Karpas-422 (cell line): ENCODE measurements at places on chromosomes 12 and 14. TPM values are rescaled to one million over a fixed set of nuclear protein-coding genes. Genes with fewer than 3 reads are reported as not detected.
A peak's percentile ranks its signal among the peaks of the same experiment; 100 is the strongest.

DNA sequence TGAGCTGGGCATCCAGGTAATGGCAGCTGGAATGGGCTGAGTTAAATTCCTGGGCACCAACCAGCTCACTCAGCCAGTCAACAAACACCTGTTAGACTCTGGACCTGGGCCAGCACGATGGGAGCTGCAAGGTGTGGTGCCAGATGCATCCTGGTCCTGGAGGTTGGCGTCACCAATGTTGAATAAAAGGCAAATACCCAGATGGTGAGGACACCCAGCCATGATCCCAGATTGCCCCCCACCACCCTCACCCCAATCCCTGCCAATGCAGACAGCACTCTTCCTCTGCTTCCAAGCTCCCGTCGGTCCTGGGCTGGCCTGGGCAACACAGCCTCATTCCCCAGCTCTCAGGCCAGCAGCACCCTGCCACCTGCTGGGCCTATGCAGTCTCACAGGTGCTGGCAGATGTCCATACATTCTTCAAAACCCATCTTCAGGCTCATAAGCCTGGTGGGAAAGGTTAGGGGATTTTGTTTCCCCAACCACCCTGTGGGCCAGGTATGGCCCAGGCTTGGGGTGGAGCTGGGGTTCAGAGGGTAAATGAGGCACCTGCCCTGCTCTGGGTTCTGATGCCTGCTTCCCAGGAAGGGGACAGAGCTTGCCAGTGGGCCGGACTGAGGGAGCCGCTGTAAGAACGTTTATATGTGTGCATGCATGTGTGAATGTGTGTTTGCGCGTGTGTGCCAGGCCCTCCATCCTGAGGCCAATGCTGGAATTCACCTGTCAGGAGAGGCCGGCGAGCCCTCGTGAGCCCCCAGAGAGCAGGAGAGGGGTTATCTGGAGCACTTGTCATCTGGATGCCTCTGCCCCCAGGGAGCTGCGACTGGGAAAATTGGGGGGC, 58.0 kb downstream of the LGMN start:
- no peaks in the 10 kb centered on the region for H3K4me1 ChIP-seq
- H3K4me3 ChIP-seq: no peak overlapping the region

DNA sequence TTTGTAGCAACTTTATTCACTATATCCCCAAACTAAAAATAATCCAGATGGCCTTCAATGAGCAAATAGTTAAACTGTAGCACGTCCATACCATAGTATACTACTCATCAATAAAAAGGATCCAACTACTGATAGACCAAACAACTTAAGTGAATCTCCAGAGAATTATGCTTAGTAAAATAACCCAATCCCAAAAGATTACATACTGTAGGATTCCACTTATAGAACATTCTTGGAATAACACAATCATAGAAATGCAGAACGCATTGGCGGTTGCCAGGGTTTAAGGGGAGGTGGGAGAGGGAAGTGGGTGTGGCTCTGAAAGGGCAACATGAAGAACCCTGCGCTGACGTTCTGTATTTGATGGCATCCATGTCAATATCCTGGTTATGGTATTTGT, 28.6 kb downstream of the SNRPF start:
- H3K27me3 ChIP-seq: no peaks in the 10 kb centered on the region
- H3K4me3 ChIP-seq: no peak overlapping the region
- no peak for DNase-seq
- H3K36me3 ChIP-seq: no peaks in the 10 kb centered on the region
- peaks cover 3% of the 10 kb centered on the region; the same call in 1 of the 2 replicates for H3K4me1 ChIP-seq
- H3K27ac ChIP-seq: no peak overlapping the region

- H3K27me3 ChIP-seq: no peaks in the 10 kb centered on the region
- no peaks in the 10 kb centered on the region for H3K36me3 ChIP-seq
- H3K27ac ChIP-seq: no peak overlapping the region
- no peak for DNase-seq
- no peaks in the 10 kb centered on the region for H3K4me1 ChIP-seq
Measured at GRCh38 chr14:24948261-24948847, 101.6 kb downstream of the STXBP6 start.

Gene ADAM21
- 0.56 TPM in 1 of 2 replicates, not detected in the other for total RNA-seq

Gene SLC10A1
- not detected in 2 replicates for total RNA-seq

DNA sequence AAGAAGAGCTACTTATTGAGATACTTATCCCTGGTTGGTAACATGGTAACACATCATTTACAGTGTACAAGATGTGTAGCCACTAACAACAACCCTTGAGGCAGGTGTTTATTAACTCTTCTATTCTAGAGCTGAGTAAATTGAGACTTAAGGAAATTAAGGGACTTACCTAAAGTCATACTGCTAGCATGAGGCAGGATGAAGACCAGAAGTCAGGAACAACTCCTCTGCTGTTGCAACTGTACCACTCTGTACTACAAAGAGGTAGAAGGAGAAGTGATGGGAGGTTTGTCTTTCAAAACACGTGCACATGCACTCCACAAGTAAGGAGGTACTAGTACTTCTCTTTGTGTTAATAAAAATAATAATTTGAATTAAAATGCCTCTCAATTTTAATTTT, 79.9 kb downstream of the LLPH start:
- H3K4me3 ChIP-seq: no peak overlapping the region
- no peak for DNase-seq
- H3K4me1 ChIP-seq: no peaks in the 10 kb centered on the region
- H3K27ac ChIP-seq: no peak overlapping the region
- no peaks in the 10 kb centered on the region; the same call in 1 of the 2 replicates for H3K27me3 ChIP-seq

Gene PLEKHD1
- total RNA-seq: 0.41 TPM in 1 of 2 replicates, not detected in the other

- H3K4me3 ChIP-seq: no peak overlapping the region
- no peak overlapping the region for H3K27ac ChIP-seq
- H3K36me3 ChIP-seq: no peaks in the 10 kb centered on the region
- H3K27me3 ChIP-seq: no peaks in the 10 kb centered on the region
- no peak for DNase-seq
Measured at GRCh38 chr12:109467978-109468676, 9.0 kb downstream of the KCTD10 start.

Gene NEK9
- 103 and 179 TPM in 2 replicates for total RNA-seq

Gene LTB4R2
- total RNA-seq: 12.9 and 41.5 TPM in 2 replicates

DNA sequence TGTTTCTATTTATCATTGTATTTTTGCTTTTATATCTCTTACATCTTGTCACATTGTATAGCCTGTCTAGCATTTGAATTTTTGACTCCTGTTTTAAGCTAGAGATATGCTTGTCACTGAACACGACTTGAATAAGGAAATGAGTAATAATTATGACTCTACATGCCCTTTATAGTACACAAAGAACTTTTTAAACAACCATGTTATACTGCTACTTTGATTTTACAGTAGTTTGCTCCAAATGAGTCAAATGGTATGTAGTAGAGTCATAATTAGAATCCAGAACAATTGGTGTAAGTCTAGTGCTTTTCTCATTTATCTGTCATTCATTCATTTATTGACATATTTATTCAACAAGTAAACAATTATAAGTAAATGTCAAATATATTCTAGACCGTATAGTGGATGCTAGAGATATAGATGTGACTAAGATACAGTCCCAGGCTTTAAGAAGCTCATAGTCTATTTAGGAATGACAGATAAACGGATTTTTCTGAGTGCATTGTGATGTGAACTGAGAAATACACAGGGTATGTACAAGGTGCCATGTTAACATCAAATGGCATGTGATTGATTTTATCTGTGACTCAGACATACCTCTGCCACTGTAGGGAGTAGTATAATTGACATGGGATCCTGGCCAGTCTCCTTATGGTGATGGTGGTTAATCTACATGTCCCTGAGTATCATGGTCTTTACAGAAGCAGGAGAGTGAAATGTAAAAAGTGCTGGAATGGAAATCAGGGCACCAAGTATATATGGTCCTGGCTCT, 799.7 kb downstream of the DIO2 start:
- H3K4me3 ChIP-seq: no peak overlapping the region
- H3K4me1 ChIP-seq: no peaks in the 10 kb centered on the region
- no peak for DNase-seq

DNA sequence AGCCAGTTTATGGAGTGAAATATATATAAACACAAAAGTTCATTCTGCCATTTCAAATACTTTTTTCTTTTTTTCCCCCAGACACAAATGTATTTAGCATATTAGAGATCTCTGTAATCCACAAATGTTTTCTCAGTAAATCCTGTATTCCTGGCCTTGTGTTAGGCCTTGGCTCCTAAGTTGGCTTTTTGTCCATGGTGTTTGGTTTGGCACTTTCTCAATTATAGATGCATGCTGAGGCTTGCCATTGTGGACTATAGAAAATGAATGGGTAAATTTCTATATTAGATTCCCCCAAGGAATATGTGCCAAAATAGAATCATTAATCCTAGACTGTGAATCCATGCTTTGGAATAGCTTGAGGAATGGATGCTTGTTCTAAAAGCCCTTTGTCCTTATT, 17.0 kb downstream of the RIC8B start:
- H3K4me3 ChIP-seq: no peak overlapping the region
- H3K36me3 ChIP-seq: no peaks in the 10 kb centered on the region
- no peaks in the 10 kb centered on the region for H3K27me3 ChIP-seq
- H3K4me1 ChIP-seq: peaks cover 6% of the 10 kb centered on the region
- H3K27ac ChIP-seq: no peak overlapping the region

DNA sequence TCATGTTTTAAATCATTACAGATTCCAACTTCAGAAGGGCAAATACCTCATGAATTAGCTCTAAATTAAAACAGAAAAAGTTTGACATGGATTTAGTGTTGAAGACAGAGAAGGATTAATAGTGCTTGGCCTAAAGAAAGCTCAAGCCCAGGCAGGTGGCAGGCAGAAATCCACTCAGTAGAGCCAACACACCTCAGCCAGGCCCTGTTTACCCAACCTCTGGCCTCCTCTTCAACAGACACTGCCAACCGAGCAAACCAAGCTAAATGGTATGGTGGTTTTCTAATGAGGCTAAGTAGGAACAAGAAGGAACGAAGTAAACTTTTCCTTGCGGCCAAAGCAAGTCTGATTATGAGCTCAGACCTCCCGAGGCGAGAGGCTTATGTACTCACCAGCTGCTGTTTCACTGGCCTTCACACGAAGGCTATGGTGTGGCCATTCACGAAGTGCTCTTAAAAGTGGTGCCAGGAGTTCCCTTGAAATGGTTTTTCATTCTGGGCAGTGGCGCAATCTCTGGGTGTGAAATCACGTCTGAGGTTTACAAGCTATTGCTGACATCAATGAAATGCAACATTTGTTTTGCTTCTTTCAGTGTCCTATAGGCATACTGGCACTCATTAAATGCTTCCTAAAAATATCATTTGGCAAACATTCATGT, 124.1 kb upstream of the LGR5 start:
- H3K36me3 ChIP-seq: no peaks in the 10 kb centered on the region
- H3K27ac ChIP-seq: no peak overlapping the region

DNA sequence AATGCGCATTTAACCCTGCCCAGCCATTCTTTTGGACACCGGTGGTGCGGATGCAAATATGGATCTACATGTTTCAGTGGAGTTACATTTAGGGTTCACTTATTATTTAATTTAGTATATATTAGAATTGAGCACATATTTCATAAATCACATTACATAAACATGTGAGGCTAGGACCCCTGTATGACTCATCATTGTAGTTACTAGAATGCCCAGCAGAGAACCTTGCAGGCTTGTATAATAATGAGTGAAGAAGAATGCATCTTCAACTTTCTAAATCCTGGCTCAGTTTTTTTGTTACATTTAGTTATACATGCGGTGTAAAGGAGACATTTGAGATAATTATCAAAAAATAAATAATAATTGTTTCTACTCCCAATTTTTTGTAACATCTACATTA, 369.0 kb downstream of the ATP23 start:
- H3K36me3 ChIP-seq: no peaks in the 10 kb centered on the region
- H3K27me3 ChIP-seq: no peaks in the 10 kb centered on the region
- no peak for DNase-seq
- H3K4me3 ChIP-seq: no peak overlapping the region

- H3K4me3 ChIP-seq: no peak overlapping the region
- no peaks in the 10 kb centered on the region for H3K4me1 ChIP-seq
- no peaks in the 10 kb centered on the region for H3K27me3 ChIP-seq
- H3K27ac ChIP-seq: no peak overlapping the region
- no peaks in the 10 kb centered on the region for H3K36me3 ChIP-seq
Measured at GRCh38 chr12:81597928-81598604, 161.1 kb downstream of the PPFIA2 start.

GRCh38 chr12:22048351-22049041, 2.5 kb downstream of the CMAS start:
- H3K27me3 ChIP-seq: no peaks in the 10 kb centered on the region
- peak overlapping the region; percentile 89; the same call in 1 of the 2 replicates for H3K4me3 ChIP-seq
- H3K4me1 ChIP-seq: peaks cover 12% of the 10 kb centered on the region
- peaks cover 7% of the 10 kb centered on the region for H3K36me3 ChIP-seq

GRCh38 chr12:111436266-111436665, 30.5 kb downstream of the SH2B3 start:
- H3K4me1 ChIP-seq: peaks cover 23% of the 10 kb centered on the region
- no peak overlapping the region for H3K4me3 ChIP-seq
- no peaks in the 10 kb centered on the region for H3K27me3 ChIP-seq

GRCh38 chr14:63205044-63205575, 867 bp downstream of the RHOJ start:
- H3K4me1 ChIP-seq: no peaks in the 10 kb centered on the region
- no peak overlapping the region for H3K4me3 ChIP-seq
- no peak overlapping the region for H3K27ac ChIP-seq

Gene SLC39A5
- total RNA-seq: 0.61 TPM in 1 of 2 replicates, not detected in the other

DNA sequence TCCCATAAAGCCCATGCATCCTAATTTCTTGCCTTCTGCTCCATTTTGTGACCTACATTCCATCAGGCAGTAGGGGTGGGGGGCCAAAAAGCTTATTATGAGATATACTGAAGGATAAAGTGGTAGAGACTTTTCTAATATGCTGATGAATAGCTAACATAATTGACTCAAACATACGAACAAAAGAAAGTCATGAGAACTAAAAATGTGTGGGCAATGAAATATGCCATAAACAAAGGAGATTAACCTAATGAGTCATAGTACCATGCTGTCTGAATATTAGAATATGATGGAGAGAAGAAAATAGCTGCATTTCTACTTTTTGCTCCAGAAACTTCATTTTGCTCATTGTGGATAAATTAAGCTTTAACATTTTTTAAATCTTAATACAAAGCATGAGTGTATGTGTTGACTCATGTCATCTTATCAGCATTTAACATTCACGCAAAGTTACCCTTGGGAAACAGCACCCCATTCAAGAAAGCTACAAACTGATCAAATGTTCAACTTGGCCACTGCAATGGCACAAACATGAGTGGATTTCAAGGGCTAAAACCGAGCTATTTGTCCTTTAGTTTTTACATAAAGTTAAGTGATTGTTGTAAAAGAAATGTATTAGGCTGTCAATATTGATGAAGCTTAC, 64.0 kb upstream of the DIO2 start:
- H3K27ac ChIP-seq: no peak overlapping the region
- H3K4me3 ChIP-seq: no peak overlapping the region
- H3K4me1 ChIP-seq: no peaks in the 10 kb centered on the region
- H3K27me3 ChIP-seq: 0 out of 2 replicates have a peak, but pooled peaks cover 3% of the 10 kb centered on the region
- no peaks in the 10 kb centered on the region for H3K36me3 ChIP-seq
- no peak for DNase-seq

GRCh38 chr14:73887694-73888459, 1.2 kb downstream of the ZNF410 start:
- no peak for DNase-seq
- H3K27ac ChIP-seq: peak overlapping the region; percentile 81
- no peaks in the 10 kb centered on the region for H3K27me3 ChIP-seq
- peaks cover 40% of the 10 kb centered on the region for H3K4me1 ChIP-seq
- peaks cover 7% of the 10 kb centered on the region; the same call in 1 of the 2 replicates for H3K36me3 ChIP-seq

Gene FAM90A1
- not detected in 2 replicates for total RNA-seq

Gene KRT80
- total RNA-seq: not detected in 2 replicates

GRCh38 chr12:75135026-75135425, 74.6 kb downstream of the KCNC2 start:
- H3K36me3 ChIP-seq: no peaks in the 10 kb centered on the region
- H3K27me3 ChIP-seq: no peaks in the 10 kb centered on the region
- no peak for DNase-seq
- no peak overlapping the region for H3K27ac ChIP-seq
- H3K4me3 ChIP-seq: no peak overlapping the region

Gene COL2A1
- total RNA-seq: not detected in 2 replicates

Gene LIN7A
- total RNA-seq: 0.04 and 0.15 TPM in 2 replicates
